ENCODE measurements at places on chromosomes 3 and 15.

DNA sequence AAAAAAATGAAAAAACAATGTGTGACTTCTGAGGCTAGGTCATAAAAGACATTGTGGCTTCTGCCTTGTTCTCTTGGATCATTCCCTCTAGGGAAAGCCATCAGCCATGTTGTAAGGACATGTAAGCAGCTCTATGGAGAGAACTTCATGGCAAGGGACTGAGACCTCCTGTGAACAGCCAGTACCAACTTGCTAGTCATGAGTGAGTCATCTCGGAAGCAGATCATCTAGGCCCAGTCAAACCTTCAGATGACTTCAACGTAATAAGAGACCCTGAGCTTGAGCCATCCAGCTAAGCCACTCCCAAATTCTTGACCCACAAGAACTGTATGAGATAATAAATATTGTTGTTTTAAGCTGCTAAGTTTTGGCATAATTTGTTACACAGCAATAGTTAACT, 4.9 kb downstream of the MON1A start:
- no peak for DNase-seq

DNA sequence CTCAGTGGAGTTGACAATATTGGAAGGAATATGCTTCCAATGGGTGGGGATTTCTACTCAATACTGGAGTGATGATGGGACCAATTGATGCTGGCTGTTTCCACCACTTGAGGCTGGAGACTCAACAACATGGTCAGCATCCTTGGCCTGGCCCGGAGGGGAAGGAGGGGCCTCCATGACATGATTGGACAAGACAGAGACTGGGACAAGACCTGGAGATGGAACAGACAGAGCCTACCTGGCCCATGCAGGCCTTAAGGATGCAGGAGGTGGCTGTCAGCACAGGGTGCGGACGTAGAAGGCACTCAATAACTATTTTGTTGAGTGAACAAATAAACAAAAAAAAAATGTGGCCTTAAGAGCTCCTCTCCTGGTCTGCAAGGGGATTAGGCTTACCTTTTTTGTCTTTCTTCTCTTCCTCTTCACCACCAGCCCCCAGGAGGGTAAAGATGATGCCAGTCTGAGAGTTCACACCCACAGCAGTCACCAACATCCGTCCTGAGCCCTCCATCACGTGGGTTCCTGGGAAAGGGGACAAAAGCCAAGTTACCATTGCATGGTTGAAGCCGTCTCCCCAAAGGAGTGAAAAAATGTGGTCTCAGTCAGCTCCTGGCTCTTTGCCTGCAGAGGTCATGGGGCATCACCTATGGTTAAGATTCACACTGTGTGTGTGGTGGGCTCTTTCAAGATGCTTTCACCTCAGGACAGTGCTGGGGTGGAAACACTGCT, 67.1 kb upstream of the SEC13 start:
- DNase-seq: no peak

- DNase-seq: no peak
These were observed 33.9 kb downstream of the RAB27A start for GRCh38 chr15:55255714-55256113.

GRCh38 chr3:25283613-25284012, 144.4 kb upstream of the RARB start:
- DNase-seq: no peak

DNA sequence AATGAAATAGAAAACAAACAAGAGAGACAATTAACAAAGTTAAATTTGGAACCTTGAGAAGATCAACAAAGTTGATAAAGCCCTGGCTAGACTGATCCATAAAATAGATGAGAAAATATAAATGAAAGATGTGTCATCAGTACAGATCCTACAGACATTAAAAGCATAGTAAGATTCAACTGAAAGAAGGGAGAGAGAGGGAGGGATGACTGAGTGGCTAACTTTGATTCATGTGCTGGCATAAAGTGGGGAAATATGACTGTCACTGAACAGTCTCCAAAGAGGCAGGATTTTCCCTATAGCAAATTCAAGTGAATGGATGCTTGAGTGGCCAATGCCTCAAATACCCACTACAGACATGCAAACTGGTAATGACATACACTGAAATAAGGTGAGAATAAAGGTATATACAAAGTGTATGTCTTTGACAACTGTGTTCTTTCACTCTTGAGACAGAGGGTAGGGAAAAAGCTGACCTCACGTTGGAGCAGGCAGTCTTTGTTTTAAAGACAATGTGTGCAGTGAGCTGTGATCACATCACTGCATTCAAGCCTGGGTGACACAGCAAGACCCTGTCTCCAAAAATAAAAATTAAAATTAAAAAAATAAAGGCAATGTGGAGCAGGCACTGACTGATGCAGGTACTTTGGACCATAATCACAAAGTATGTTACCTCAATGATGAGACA, 35.9 kb upstream of the CHD2 start:
- DNase-seq: no peak

DNA sequence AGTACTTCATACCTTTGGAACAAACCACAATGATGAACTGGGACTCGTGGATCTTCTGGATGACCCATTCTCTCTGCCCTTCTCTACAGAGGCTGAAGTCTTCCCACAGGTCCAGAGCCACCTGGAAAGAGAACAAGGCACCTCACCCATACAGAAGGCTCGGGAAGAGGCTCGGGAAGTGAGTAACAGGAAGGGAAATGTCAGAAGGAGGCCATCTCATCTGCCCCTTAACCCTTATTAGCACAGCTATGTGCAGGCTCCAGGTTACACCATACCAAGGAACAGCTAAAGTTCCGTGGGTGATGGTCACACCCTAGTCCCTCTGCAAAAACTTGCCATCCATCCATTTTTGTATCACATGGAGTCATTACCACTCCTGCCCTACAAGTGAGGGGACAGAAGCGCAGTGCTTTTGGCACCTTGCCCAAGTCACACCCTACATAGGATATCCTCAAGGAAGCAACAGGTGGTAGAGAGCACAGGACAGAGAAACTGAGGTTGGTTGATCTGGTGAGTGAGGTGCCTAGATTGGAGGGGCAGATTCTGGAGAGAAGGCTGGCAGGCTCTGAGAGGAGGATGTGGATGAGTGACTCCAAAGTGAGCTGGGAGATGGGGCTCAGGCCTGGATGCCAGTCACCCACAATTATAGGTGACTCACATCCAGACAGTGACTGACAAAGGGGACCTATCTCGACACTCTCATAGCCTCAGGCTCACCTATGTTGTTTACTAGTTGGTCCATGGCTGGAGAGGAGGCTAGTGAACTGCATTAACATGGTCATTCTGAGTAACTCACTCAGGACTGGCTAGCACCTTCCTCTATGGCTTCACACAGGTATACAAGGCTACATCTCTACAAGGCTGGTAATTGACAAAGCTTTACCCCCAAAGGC, 38.2 kb downstream of the SPATA12 start:
- no peak for DNase-seq

GRCh38 chr3:69240651-69241568, 118.5 kb upstream of the LMOD3 start:
- DNase-seq: no peak

- DNase-seq: no peak
These were observed 15.9 kb downstream of the PLA2G4F start for GRCh38 chr15:42140383-42141070.

GRCh38 chr15:50057905-50058639, 61.0 kb downstream of the ATP8B4 start:
- no peak for DNase-seq

DNA sequence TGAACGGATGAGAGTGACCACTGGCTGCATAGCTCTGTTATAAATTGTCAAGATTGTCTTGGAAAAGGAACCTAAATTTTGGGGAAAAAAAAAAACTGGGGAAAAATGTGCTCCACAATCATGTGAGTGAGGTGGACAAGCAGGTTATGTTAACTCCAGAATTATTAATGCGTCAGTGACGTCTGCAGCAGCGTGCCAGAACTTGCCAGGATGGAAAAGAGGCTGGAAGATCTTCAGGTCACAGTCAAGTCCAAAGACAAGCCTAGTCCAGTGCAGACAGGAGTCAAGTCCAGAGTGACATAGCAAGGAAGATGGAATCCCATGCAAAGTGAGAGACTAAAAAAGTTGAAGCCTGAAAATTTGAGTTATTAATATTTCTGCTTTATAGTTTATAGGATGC, 140.6 kb downstream of the RYR3 start:
- DNase-seq: no peak

- no peak for DNase-seq
These were observed 424.1 kb upstream of the KCNMB2 start for GRCh38 chr3:178112134-178112533.

DNA sequence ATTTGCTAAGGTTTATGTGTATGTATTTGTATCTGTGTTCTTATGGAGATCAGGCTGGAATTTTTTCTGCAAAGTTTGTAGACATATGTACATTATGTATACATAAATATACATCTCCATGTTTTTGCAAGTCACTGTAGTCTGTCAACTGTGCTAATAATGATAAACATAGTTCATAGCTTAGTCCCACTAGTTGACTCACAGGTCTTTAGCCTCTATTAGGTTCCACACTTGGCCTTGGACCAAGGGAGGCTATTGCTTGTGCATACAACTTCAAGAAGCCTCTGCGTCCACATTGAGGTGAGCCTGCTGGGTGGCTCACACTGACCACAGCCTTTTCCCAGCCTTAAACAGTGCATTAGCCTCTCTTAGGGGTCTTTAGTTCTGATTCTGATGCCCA, 243.8 kb upstream of the PEX5L start:
- DNase-seq: no peak

DNA sequence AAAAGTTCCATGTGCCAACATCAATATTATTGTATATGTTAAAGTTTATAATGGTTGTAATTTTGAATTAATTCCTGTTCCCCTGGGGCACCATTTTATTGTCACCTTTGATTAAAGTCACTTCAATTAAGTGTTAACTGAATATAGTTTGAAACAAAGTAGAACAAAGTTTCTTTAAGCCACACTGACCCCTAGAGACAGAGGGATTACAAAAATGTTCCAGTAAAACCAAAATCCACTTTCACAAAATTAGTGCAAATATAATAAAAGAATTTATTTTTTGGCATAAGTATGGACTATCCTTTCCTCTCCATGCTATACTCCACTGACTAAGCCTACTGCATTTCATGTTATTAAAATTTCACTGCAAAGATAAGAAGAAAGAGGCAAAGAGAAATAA, 123.9 kb downstream of the ZMAT3 start:
- DNase-seq: no peak

- DNase-seq: no peak
These were observed 35.4 kb upstream of the SPRED1 start for GRCh38 chr15:38217191-38217595.

GRCh38 chr3:57078635-57079473, 18.4 kb downstream of the SPATA12 start:
- DNase-seq: no peak

- DNase-seq: no peak
These were observed 33.3 kb downstream of the TMCO5A start for GRCh38 chr15:37967788-37968187.

- DNase-seq: no peak
These were observed 379.9 kb upstream of the RBMS3 start for GRCh38 chr3:28901018-28901417.

- no peak for DNase-seq
These were observed 85.1 kb upstream of the TRA2B start for GRCh38 chr3:186022931-186023330.

- DNase-seq: no peak
These were observed 330.8 kb upstream of the DPH6 start for GRCh38 chr15:35876762-35877161.

- no peak for DNase-seq
These were observed 53.4 kb downstream of the FILIP1L start for GRCh38 chr3:100060685-100061484.

DNA sequence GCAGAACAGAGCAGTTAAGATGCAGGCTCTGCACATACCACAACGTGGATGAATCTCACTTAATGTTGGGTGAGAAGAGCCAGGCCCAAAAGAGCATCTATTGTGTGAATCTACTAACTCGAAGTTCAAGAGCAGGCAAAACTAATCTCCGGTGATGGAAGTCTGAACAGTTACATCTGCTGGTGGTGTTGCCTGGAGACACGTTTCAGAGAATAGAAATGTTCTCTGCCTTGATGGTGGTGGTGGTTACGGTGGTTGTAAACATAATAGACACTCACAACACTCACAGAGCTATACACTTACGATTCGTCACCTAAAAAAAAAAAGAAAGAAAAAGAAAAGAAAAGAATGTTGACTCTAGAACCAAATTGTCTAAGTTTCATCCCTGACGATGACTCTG, 86.8 kb downstream of the LIPC start:
- DNase-seq: no peak

DNA sequence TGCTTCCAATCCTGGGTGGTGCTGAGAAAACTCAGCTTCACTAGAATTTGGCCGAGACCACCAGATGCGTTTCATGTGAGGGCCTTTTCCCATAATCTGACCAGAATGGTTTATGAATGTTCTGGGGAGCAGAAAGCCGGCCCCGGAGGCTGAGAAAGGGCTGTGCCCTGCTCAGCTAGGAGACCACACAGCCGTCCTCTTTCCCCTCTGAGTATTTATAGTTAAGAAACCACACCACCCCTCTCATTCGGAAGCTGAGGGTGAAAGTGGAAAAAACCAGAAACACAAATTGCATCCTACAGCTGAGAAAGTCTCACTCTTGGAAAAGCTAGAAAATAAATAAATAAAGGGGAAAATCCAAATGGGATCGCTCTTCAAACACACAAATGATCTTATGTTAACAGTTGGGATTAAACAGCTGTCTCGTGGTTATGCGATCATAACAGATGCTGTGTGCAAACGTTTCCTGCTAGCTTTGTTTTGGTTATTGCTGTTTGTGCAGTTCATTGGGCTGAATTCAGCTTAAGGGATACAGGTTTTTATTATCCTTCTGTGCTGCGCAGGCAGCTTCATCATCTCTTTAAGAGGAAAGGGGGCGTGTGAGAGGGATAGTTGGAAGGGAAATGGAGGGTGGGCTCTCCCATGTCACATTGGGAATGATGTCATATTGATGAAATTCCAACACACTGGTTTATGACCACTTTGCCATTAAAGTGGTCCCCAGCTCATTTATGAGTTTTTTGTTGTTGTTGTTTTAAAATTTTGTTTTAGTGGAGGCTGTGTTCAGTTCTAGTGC, 1026.2 kb upstream of the NR2F2 start:
- DNase-seq: no peak

DNA sequence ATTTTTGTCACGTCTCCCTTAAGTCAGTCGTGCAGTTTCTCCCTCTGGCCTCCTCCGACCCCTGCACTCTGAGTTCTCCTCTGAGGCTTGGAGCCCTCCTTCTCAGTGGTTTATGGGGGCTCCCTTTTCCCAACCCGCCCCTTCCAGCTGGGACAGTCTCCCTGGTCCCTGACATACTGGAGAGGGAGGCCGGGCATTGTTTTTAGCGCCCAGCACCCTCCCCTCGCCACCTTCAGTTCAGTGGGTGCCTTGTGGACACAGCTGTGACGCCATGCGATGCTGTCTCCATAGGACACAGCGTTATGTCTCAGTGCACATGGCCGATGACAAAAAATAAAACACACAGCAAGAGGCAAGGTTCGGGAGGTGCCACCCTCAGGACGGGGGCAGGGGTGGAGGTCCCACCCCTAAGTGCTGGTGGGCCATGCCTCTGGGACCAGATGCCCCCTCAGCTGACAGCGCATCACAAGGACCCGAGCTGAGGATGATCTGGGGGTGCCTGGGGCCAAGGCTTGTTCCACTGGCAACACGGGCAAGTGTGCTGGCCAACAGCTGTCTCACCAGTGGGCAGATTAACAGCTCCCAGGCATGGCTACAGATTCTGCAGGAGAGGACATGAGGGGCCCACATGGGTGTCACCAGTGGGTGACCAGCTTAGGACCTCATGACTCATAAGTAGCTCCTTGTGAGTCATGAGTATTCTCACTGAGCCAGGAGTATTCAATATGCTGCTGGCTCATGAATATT, 81.6 kb downstream of the PLXNA1 start:
- DNase-seq: no peak
